ENCODE measurements at places on chromosomes 11 and 22.

GRCh38 chr11:46808799-46809431 is 37.2 kb downstream of the CKAP5 start:
- DNase-seq, result no peak

GRCh38 chr11:2312232-2313042 is 10.6 kb downstream of the TSPAN32 start:
- DNase-seq, result no peak

GRCh38 chr22:17629173-17629489 is 582 bp upstream of the ATP6V1E1 start:
- DNase-seq, result no peak

DNA sequence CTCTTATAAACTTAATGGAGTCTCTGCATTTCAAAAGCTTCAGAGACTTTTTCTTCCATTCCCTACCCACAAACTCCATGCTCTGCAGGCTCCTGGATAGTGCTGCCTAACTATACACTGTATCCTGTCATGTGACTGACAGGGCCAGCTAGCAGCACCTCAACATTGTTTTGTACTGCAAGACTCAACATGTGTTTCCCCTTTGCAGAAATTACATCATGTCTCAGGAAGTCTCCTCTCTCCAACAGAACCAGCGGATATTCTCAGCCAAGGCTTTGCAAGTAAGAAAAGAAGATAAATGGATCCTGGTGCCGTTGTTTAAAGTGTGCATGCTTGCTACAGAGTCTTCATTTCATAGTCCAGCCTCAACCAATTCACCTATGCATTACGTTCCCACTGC is 164.0 kb upstream of the UBASH3B start:
- DNase-seq, result no peak

GRCh38 chr11:60777572-60777971 is 7.6 kb upstream of the MS4A10 start:
- DNase-seq, result no peak

DNA sequence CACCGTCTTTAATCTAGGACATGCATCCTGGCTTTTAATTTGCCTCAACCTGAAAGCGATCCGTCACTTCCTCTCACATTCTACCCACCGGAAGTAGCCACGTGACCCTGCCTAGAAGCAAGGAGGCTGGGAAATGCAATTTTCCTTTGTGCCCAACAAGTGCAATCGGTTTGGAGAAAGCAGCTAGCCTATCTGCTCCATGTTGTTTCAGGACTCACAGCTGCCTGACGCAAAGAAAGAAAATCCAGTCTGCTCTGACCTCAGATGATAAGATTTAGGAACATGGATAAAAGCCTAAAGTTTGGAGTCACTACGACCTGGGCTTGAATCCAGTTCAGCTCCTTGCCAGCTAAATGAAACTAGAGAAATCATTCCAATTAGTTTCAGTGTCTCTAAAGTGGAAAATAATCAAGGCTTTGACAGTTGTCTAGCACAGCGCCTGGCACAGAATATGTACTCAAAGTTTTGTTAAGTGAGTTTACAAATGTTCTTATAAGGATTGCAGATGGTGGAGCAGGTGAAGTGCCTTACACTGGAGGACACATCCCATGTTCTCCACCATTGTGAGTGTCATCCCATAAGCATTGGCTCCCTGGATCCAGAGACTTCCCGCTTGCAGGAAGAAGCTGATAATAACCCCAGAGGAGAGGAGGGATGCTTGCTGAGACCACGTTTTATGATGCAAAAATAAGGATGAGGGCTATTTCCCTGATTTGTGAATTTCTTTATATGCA is 553.7 kb downstream of the MN1 start:
- DNase-seq, result no peak

GRCh38 chr11:114359342-114359741 is 41.0 kb downstream of the C11orf71 start:
- no peak for DNase-seq

- no peak for DNase-seq
Observed at GRCh38 chr11:65148657-65149056, 14.3 kb upstream of the SYVN1 start.

GRCh38 chr11:106306942-106307341 is 229.5 kb downstream of the AASDHPPT start:
- no peak for DNase-seq

- no peak for DNase-seq
Observed at GRCh38 chr22:31719850-31720471, 30.0 kb downstream of the PRR14L start.

DNA sequence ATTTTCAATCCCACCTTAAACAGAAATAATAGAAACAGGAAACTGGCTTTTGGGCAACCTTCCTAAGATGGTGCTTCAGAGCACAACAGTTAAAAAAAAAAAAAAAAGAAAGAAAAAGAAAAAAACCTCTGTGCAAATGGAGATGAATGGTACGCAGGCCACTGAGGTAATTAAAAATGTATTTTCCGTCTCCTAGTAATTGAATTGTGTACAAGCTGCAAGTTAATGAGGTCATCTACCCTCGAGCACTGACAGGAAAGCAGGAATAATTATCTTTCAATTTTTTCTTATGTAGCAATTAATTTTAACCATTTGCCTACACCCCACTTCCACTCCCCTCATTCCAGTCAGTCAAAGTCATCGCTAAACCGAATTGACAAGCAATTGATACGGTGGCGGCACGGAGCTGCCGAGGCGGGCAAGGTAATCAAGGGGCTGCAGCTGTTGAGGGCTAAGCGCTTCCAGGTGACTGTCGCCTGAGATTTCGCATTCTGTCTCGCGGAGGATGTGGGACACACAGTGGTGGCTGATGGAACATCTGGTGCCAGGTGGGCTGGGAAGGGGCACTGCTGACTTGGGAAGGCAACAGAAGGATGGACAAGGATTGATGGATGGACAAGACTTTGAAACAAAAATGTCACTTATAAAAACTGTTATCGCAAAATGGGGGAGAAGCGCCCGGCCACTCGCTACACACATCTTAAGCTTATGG is 109.4 kb downstream of the RCN1 start:
- DNase-seq, result no peak

DNA sequence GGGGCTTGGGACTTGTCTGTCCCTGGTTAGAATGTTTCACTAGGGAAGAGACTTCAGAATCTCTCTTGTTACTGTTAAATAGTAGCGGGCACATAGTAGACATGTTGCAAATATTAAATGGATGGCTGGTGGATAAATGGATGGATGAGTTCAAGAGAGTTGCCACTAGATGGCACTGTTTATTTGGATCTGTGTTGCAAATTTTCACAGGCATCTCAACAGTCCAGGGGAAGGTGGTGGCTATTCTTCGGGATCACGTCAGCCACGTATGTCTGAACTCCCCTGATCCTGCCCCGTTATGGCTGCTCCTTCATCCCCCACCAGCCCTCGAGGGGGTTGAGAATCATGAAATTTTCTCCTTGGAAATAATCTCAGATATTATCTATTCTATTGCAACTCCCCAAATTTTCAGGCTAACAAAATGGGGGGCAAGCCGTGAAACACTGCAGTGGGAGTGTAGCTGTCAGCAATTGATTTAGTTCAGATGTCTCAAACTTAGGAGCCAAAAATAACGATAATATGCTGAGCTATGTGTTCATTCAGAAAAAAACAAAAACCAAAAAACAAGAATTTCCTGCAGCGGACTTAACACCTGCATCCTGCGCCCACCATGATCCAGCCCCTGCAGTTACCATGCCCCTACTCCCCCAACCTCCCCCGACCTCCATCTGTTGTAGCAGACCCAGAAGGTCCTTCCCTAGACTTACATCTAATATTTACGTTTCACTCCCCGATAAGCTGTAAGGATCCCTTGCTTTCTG is 29.1 kb upstream of the BIRC3 start:
- peak; percentile 94 for DNase-seq

DNA sequence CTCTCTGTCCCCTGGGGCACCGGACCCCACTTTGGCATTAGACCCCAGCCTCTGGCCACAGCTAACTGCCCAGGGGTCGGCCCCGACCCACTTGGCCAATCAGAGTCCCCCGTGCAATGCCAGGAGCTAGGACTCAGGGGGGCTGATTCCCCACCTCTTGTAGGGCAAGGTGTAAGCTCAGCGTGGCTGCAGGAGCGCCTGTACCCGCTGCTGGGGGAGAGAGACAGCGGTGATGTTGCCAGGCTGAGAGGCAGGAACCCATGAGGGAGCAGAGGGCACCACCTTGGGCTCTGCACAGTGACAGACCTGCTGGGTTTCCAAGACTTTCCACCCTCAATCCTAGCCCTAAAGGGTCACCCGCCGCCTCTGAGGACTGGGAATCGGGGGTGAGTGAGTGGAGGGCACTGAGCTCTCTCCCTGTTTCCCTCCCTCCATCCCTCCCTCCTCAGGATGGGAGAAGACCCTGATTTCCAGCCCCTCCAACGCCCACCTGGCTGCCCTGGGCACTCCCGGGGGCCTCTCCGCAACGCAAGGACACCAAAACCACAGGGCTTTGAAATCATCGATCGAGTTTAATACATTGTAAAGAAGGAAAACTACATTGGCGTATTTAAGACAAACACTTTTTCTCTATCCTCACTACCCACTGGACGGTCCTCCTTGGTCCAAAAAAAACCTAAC is 128.4 kb downstream of the ARHGAP8 start:
- no peak for DNase-seq

DNA sequence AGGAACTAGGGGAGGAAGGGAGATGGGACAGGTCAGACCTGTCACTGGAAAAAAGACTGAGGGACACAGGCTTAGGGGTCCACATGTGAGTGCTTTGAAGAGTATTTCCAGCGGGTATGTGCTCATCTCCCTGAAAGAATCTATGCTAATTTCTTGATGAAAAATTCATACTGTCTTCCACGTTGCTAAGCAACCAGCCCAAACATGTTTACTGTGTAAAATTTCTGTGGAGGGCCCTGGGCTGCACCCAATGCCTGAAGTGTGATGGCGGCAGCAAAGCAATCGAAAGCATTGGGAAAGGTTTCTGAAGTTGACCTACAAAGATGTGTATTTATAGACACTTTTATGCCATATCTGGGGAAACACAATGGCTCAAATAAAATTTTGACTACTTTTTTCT is 7.4 kb downstream of the SYT13 start:
- DNase-seq, result peak; percentile 57

DNA sequence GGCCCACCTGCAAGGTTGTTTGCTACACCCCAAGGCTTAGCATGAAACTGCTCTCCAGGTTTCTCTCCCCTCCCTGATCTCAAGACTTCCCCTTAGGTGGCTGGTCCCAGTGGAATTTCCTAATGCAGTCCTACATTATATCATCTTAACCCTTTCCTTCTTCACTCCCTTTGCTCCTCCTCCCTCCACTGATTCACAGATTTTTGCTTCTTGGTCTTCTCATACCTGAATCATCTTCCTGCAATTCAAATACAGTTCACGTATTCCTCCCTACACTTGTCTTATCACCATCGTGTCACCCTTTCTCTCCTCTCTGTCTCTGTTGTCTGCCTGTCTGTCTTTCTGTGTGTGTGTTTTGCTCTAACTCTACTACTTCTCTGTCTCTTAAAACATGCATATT is 17.0 kb downstream of the MMP10 start:
- DNase-seq, result no peak

DNA sequence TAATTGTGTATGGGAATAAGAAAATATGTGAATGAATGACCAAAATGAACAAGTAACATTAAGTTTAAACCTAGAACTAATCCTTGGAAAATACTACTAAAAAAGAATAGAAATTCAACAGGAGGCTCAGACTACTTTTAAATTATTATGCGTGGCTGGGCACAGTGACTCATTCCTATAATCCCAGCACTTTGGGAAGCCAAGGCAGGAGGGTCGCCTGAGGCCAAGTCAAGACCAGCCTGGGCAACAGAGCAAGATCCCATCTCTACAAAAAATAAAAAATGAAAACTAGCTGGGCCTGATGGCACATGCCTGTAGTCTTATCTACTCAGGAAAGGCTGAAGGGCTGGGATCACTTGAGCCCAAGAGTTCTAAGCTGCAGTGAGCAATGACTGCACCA is 85.4 kb upstream of the CLNS1A start:
- no peak for DNase-seq

- DNase-seq, result peak; percentile 78
Observed at GRCh38 chr11:115269191-115269950, 234.8 kb downstream of the CADM1 start.
